ENCODE measurements at places on chromosomes 7 and 10. TPM values are rescaled to one million over a fixed set of nuclear protein-coding genes. Genes with fewer than 3 reads are reported as not detected.

The POM121L12 gene
- not detected for polyA plus RNA-seq

DNA sequence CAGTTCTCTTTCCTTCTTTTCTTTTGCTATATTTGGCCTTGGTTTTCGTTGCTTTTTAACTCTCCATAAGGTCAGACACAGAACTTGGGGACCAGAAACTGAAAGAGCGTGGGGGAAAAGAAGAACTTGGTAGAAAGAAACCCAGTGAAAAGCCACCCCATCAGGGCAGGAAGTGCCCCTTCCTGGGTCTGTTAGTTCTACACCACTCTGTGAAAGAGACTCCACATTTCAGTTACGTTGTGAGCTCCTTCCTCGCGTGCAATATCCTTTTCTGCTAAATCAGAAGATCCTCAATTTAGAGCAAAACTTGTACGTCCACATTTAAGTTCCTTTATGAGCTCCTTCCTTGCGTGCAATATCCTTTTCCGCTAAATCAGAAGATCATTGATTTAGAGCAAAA, 220.6 kb upstream of the FOXK1 start:
- H3K4me3 ChIP-seq: no peak overlapping the region
- H3K36me3 ChIP-seq: no peaks in the 10 kb centered on the region
- peaks cover 13% of the 10 kb centered on the region for H3K27me3 ChIP-seq
- no peaks in the 10 kb centered on the region for H3K4me1 ChIP-seq
- DNase-seq: no peak

- H3K4me3 ChIP-seq: no peak overlapping the region
- no peak for DNase-seq
- peaks cover 7% of the 10 kb centered on the region for H3K27me3 ChIP-seq
- H3K36me3 ChIP-seq: no peaks in the 10 kb centered on the region
- no peaks in the 10 kb centered on the region for H3K4me1 ChIP-seq
Measured at GRCh38 chr10:2284071-2284470, 546.7 kb upstream of the ADARB2 start.

GRCh38 chr7:135584362-135585353, 26.9 kb downstream of the NUP205 start:
- no peak overlapping the region for H3K4me3 ChIP-seq
- no peaks in the 10 kb centered on the region for H3K27me3 ChIP-seq
- H3K36me3 ChIP-seq: peaks cover 8% of the 10 kb centered on the region
- no peak overlapping the region for H3K27ac ChIP-seq

DNA sequence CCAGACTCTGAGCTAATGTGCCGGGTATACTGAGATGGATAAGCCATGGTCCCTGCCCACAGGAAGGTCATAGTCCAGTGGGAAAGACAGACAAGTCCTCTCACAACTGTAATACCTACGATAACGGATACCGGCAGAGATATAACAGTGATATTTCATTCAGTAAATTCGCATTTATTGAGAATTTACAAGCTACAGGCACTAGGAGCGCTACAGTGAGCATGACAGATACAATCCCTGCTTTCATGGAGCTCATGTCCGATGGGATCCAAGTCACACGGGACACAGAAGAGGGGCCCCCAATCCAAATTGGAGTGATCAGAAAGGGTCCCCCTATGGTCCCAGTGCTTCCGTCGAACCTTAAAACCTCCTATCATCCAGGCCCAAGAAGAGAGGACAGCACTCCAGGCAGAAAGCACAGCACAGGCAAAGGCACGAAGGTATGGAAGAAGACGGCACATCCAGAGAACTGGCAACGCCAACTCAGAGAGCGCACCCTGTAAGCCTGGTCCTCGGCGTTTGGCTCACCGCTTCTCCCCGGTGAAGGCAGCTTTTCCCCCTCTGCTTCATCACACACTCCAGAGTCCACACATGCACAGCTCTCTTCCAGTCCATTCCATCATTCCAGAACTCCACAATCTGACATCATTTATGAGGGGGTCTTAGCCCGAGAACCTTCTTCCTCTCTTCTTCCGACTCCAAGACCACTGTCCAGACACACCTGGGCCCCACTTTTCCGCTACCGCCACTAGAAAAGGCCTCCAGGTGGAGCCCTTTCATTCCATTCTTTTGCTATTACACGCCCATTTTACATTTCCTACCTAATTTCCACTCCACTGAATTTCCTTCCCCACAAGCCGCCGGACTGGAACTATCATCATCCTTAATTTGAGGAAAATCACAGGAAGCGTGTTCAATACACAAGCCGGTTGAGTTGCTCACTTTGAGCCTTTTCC, 47.8 kb upstream of the NKX2-3 start:
- no peaks in the 10 kb centered on the region for H3K4me1 ChIP-seq
- peaks cover 2% of the 10 kb centered on the region for H3K36me3 ChIP-seq
- peaks cover 39% of the 10 kb centered on the region for H3K27me3 ChIP-seq
- no peak overlapping the region for H3K4me3 ChIP-seq
- no peak for DNase-seq

DNA sequence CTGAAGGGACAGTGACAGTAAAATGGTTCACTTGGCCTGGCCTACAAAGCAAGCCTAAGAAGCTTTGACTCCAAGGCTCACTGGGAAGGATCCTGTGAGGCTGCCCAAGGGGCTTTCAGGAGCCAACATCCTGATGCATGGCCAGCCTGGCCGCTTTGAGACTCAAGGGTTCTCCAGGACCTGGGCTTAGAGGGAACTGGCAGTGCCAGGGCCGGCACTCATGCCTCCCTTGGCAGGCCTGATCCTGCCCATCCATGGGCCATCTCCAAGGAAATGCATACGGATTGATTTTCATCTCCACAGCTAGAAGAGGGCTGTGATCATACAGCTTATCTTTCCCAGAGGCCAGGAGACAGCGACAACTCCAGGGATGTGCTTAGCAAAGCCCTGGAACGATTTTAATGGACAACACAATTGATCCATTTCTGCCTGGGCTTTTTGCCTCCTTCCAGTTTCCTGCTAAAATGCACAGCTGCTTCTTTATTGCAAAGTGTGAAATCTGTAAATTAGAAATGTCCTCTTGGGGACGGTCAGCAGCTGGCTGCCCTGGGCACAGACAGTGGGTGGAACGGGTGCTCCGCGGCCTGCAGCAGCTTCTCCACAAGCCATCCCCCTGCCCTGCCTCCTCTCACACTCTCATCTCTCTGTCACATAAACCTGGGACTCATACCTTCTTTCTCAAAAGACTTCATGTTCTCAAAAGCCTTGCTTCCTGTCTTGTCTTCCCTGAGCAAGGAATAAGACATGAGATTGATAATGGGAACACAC, 288.5 kb downstream of the GRID1 start:
- no peak overlapping the region for H3K27ac ChIP-seq
- no peak for DNase-seq
- H3K36me3 ChIP-seq: no peaks in the 10 kb centered on the region
- H3K4me1 ChIP-seq: peaks cover 2% of the 10 kb centered on the region
- H3K27me3 ChIP-seq: peaks cover 33% of the 10 kb centered on the region
- H3K4me3 ChIP-seq: no peak overlapping the region

The CDHR1 gene
- 0.43 TPM for polyA plus RNA-seq

All from naive thymus-derived CD8-positive, alpha-beta T cell (primary cell).